ENCODE measurements at places on chromosomes 7 and 10. TPM values are rescaled to one million over a fixed set of nuclear protein-coding genes. Genes with fewer than 3 reads are reported as not detected.

DNA sequence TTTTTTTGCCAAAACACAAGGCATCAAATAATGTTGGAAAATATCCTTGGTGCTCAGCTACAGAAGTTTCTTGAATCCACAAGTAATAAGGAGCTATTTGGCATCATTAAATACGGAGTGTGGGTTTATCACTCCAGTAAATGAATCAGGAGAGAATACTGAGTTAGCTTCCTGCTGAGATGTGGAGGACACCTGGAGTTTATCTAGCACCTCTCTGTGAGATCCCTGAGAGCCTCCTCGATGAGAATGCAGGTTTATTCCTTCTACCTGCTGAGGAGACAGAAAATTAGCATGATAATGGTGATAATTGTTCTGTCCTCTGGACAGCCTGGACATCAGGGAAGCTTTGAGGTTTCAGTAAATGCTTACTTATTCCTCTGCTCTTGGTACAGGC, 40.5 kb downstream of the NRG3 start:
- no peak for DNase-seq

The MEST gene
- 12.6 TPM for total RNA-seq

The RPA3 gene
- total RNA-seq: 15.1 TPM

DNA sequence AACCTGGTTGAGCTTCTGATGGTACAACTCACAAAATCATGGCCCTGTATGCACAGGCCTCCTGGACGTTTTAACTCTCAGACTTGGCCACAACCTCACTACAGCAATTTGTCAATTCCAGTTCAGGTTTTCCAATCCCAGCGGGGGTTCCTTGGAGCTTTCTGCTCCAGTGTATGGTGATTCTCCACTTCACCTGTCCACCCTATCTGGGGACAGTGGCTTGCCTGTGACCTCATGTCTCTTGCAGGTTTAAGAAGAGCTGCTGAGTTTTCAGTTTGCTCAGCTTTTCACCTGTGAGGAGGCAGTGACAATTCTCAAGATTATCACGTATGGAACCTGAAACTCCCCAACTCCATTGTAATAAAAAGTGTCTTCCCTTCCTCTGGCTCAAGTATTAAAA, 254.1 kb downstream of the DIP2C start:
- no peak for DNase-seq

DNA sequence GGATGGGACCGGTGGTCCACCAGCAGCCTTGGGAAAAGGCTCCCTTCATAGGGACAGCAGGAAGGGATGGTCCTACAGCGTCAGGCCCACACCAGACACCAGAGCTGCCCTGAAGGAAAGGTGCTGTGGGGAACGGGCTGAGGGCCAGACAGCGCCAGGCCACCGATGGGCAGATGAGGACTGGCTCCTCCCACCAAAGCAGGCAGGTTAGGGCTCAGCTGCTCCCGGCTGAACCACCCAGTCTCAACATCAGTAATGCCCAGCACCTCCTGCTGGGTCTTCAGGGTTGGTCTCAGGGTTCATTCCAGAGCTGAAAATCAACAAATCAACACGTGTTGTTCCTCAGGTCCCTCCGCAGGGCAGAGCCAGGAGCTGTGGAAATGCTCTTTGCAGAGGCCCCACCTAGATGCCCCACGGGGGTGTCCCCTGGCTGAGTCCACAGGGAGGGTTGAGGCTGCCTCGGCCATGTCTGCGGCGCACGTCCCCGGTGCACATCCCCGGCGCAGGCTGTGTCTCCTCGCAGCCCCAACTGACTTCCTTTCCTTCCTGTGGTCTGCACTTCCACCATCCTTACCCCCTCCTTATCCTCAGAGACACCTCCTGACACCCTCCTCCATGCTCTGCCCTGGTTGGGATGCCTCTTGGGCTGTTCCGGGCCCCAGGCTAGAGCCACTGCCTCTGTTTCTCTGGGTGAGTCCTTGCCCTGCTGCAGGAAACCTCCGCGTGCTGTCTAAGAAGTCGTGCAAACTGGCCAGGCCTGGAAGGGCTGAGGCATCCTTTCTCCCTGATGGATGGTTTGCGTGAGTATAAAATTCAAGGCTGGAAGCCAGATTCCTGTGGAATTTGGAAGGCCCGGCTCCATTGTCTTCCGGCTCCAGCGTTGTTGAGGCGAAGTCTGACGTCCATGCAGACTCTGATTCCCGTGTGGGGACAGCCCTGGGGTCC, 32.8 kb upstream of the CFAP46 start:
- peak; percentile 28 for DNase-seq

DNA sequence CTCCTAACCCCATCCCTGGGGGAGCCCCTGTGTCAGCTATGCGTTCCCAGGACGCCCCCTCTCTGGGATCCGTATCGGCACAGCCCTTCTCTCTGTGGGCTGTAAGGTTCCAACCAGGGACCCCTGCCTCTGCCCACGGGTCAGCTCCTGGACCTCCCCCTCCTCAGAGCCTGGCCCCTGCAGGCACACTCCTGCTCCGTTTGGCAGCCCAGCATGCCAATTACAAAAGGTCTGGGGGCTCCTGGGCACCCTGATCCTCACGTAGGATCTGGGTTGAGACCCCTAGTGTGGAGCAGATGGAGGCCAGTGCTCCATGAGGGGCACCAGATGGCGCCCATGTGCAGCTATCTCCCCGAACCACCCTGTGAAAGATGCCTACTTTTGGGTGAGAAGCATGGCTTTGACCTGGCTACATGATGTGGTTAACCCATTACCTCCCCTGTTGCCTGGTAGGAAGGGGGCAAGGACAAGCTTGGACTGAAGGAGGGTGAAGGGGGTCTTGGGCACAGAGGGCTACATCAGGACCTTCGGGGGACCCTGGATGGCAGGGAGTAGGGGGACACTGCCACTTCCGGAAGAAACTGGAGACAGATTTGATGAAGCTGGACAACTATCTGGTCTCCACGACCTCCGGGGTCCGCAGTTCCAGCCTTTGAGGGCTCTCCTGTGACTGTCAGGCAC, 9.0 kb downstream of the TACR2 start:
- DNase-seq: no peak

DNA sequence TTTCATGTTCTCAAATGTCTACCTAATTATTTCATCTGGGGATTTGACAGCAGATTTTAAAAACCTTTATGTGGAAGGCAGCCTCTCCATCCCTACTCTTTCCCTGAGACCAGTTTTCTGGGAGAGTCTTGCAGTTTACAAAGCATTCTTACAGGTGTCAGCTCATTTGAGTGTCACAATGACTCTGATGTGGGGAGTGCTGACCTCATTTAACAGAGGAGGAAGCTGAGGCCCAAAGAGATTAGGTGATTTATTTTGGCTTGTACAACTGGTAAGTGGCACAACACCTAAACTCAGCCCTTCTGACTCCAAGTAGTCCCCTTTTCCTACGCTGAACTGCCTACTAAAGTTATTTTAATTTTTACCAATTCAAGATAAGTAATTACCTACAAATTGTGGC, 33.3 kb upstream of the MAT1A start:
- DNase-seq: no peak

- no peak for DNase-seq
Measured at GRCh38 chr10:56763090-56763489, 402.0 kb upstream of the ZWINT start.

- DNase-seq: no peak
Measured at GRCh38 chr7:106891548-106892410, 26.7 kb downstream of the PIK3CG start.
